ENCODE measurements at places on chromosomes 5 and 9.

- DNase-seq, result peak; percentile 7
These were observed 36.6 kb downstream of the FAM114A2 start for GRCh38 chr5:154002093-154002492.

- DNase-seq, result no peak
These were observed 212.3 kb downstream of the ENC1 start for GRCh38 chr5:74428275-74428674.

DNA sequence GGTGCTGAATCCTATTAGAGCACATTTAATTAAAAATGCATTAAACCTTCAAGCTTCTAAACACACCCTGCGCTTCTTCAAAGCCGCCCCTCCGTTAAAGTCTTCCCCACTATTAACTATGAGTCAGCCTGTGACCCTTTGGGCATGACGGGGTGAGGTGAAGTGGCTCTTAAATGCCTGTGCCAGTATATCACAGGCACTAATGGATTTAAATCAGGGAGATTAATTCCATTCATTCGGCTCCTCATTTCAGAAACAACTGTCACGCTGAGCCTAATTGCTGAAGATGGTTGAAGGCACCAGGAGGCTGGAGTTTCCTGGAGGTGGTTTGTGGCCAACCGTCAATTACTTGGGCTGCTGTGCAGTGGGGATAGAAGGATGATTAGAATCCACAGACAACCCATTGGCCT, 192.6 kb upstream of the MSX2 start:
- peak; percentile 53 for DNase-seq

- DNase-seq, result no peak
These were observed 98.5 kb downstream of the GPR21 start for GRCh38 chr9:123131993-123132392.

DNA sequence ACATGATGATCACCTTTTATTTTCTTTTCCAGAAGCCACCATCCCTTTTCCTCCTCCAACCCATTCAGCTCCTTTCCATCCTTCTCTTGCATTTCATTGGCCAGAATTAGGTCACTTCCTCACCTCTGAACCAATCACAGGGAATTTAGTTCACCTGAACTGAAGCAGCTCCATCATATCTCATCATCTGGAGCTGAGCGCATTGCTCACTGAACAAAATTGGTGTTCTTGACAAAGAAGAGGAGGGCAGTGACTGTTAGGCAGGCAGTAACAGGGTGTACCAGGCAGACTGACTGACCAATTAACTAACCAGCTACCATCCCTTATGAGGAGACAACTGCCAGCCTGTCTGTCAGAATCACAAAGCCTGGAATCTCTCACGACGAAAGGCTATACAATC, 1.8 kb upstream of the ZNF354A start:
- DNase-seq, result no peak

DNA sequence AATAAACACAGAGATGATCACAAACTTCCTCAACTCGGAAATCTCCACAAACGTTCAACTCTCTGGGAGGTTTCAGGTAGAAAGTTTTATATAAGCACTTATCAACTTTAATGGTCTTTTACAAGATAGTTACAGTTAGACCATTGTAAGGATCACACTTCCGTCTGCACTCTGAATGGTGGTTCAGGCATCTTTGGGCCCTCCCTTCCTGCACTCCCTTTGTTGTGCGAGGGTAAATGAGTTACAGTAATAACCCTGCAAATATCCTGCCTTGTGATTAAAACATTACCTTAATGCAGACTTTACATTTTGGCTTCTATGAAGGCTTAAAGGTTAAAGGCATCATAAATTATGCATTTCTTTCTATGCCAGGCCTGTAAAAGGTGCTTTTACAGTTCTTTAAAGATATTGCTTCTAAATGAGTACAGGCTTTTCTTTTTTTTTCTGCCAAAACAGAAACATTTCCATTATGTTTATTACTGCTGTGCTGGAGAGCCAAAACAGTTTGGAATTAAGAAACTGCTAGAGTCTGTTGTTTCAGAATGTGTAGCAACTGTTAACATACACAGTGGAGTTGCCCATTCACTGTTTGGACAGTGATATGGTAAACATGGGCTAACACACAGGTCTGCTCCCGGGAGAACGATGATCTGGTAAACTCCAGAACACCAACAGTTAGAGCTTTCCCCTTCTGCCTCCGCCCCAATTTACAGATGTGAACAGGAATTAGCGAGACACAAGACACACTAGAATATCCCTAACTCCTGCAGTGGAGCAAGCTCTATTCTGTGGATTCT, 1.1 kb downstream of the PRUNE2 start:
- DNase-seq, result peak; percentile 11

DNA sequence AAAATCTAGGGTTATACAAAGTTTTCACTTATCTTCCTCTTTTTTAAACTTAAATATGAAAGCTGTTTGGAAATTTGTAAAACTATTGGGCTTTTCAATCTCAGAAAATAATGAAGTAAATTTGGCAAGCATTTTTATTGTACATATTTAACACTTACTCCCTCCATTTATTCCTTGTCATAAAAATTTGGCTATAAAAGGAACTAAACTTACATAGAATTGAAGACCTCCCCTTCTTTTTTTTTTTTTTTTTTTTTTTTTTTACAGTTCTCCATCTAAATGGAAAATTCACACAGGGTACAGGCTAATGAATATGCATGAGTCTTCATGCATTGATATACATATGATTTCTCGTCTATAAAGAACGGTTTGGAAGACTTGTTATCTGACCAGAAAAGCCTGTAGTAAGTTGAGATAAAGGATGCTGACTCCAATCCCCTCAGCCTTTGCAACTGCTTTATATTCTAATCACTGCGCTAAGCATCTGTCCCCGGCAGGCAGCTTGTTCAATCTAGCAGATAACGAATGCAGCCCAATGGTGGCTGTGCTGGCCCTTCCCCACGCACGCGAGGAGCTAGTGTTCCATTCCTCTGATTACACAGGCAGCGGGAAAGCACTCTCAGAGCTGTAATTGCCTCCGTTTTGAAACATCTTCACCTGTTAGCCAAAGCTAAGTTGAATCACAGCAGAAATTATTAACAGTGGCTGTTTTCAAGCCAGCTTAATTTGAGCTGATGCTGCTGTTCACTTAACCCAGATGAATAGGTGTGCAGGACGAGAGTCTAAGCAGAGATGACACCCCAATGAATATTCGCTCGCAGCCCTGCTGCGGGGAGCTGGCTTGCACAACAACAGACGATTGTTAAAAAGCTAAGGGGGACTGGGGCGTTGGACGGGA, 453.8 kb upstream of the ZNF608 start:
- DNase-seq, result peak; percentile 17

- no peak for DNase-seq
These were observed 159.9 kb upstream of the FBXL17 start for GRCh38 chr5:108541836-108542235.

GRCh38 chr9:130731355-130731754, 37.8 kb downstream of the EXOSC2 start:
- DNase-seq, result no peak

DNA sequence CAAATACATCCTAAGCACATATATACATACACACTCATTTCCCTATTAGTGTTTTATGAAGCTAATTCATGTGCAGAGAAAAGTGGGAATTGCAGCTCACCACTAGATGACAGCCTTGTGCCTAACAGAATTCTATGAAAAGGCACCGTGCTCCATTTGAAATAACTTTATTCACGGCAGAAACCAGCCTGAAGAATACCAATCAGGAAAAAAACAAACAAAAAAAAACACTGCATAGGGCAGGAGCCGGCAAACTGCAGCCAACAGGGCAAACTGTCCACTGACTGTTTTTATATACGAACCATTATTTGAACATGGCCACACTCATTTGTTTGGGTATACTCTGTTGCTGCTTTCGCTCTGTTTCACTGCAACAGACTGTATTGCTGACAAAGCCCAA, 33.6 kb downstream of the ERMP1 start:
- no peak for DNase-seq

DNA sequence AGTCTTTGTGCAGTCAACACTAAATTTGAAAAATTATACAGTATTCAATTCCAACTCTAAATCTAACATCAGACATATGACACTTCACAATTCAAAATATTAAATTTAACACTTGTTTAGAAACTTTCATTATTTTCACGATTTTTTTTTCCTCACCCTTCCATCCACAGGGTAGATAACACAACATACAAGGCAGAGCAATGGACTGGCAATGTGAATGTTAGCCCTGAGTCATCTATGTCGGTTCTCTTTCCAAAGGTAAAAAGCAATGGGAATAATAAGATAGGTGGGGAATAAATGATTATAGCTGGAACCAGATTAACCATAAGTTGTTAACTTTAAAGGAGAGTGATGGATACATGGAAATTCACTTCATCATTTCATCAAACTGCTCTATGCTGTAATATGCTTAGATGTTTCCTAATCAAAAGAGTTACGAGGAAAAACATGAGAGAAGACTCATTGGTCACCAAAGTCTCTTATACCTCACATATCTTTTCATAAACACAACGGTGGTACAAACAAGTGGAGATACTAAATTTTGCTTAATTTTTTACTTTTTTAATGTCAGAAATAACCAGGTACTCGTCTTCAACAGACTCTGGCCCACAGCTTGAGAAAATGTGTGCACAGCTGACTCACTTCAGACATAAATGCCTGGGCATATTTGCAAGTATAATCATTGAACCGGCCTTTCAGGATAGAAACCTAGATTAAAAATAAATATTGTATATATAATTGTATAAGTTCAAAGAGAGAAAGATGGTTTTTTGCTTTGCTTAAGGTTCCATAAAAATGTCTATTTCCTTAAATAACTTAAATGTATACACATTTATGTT, 23.0 kb downstream of the RFX3 start:
- no peak for DNase-seq

DNA sequence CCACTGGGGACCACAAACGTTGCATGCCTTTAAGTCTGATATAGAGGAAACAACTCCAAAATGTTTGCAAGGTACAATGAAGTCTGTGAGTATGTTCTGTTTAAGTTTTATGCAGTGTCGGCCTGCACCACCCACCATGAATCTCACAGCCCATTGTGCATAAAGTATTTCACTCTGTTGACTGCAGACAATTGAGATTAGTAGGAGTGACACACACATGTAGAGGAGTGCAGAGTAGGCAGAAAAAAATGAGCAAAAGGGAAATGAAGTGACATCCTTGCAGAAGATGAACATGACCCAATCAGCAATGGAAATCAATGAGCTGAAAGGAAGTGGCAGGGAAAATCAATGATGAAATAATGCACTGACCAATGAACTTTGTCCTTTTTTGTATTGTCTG, 315.6 kb upstream of the PTPRD start:
- no peak for DNase-seq

- no peak for DNase-seq
These were observed 997.8 kb upstream of the CDH18 start for GRCh38 chr5:20985754-20986153.
